ENCODE measurements at places on chromosomes 16 and 17.
A peak's percentile ranks its signal among the peaks of the same experiment; 100 is the strongest.

DNA sequence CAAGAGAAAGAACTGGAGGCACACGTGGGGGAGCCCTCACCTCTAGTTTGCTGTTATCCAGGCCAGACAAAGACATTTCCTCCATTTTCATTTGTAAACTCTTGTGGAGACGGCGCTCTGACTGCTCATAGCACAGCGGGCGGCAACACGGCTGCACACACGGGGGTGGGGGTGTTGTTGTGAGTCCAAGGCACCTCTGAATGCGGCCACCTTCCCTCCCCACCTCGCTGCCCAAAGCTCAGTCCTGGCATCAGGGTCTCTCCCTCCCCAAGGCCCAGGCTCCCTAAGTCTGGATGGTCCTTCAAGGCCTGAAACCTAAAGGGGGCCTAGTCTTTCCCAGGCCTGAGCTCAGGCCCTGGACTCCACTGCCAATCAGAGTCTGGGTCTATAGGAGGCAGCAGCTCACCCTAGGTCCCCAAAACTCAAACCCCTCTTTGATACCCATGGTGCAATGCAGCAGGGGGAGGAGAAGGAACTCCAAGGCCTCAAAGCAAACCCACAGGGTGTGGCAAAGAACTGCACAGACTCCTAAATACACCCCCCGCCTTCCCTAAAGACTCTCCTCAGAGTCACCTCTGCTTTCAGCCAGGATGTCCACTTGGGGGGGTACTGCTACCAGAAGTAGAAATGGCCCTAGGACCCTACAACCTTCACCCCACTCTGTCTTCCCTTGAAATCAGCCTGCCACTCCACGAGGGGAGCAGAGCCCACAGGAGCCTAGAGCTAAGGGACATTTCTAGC lies 1.5 kb downstream of the ATXN7L3 start:
- no peak for DNase-seq

GRCh38 chr16:70349783-70350182 lies 3.1 kb downstream of the DDX19A start:
- no peak for DNase-seq

GRCh38 chr17:78257810-78258322 lies 26.4 kb downstream of the TMEM235 start:
- DNase-seq: no peak

- no peak for DNase-seq
Measured at GRCh38 chr16:87855852-87856715, 13.2 kb downstream of the SLC7A5 start.

GRCh38 chr17:8015236-8015956 lies 13.0 kb downstream of the GUCY2D start:
- DNase-seq: no peak

GRCh38 chr16:49431040-49431439 lies 57.4 kb downstream of the C16orf78 start:
- DNase-seq: no peak

DNA sequence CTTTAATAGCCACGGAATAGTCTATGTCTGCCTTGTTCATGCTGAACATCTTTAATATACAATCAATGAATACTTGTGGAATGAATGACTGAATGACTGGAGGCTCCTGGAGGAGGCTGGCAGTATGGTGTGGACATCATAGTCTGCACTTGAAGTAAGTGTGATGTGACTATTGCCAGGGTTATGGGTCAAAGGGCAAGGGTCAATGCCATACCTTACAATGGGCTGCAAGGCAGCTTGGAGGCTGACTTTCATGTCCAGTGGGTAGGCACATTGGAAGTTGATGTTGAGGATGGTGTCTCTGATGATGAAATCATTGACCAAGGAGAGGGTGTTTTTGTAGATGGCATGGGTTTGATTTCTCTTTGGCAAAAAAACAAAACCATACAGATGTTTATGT lies 7.9 kb downstream of the GP2 start:
- no peak for DNase-seq

- DNase-seq: no peak
Measured at GRCh38 chr16:24815021-24815420, 30.7 kb upstream of the SLC5A11 start.

GRCh38 chr17:57750895-57751294 lies 5.8 kb upstream of the CCDC182 start:
- DNase-seq: no peak

DNA sequence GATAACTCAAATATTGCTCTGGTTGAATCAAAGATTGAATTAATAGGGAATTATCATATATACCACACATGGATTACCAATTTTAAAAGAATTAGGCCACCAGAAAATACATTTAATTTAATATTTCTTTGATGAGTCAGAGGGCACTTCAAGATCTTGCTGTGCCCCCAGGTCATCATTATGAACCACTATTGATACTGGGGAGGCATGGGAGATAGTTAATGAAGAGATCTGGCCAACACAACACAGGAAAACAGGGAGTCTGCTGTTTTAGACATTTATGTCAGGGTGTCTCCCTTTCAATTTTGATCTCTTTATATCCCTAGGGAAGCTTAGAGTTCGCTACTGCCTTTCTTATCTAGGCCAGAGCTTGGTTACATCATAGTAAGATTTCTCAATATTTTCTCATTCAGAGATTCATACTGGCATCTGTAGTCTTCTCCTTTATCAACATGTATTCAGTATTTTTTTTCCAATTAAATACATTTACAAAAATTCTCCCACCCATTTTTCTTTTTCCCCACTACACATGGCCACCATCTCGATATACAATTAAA lies 158.3 kb upstream of the ZFHX3 start:
- DNase-seq: no peak

- no peak for DNase-seq
Measured at GRCh38 chr17:45977976-45978626, 20.9 kb upstream of the STH start.

DNA sequence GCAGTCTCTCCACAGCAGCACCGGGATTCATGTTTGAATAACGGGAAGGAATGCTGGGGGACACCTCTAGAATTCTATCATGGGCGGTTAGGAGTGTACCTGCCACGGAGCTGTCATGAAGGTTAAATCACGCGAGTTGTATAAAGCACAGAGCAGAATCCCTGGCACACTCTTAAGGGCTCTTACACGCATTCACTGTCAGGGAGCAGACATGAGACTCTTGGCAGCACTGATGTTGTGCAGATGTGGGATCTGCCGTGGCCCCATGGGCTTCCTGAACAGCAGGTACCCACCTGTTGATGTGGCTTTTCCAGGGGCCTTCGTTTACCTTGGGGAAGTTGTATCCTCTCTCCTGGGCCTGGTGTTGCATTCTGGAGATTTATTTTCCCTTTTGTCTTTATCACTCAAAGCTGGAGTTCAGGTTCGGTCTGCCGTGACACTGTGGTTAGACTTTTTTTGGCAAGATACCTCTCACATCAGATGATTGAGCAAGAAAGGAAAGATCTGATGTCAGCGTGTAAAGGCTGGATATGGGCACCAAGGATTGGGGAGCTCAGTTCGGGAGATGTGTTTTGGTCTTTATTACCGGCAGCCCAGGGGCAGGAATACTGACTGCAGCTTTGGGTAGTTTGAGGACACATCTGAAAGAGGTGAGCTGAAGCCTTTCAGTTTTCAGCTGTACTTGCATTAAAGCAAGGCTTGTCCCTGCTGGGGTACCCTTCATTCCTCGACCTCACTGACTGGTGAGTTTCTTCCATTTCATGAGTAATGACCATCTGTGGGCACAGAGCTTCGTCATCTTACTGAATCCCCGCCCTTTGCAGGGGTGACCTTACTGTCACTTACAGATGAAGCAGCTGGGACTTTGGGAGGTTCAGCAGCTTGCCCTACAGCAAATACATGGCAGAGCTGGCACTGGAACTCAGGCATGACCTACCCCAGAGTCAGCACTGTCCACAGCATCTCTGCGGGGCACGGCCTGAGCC lies 19.3 kb downstream of the KNOP1 start:
- no peak for DNase-seq

DNA sequence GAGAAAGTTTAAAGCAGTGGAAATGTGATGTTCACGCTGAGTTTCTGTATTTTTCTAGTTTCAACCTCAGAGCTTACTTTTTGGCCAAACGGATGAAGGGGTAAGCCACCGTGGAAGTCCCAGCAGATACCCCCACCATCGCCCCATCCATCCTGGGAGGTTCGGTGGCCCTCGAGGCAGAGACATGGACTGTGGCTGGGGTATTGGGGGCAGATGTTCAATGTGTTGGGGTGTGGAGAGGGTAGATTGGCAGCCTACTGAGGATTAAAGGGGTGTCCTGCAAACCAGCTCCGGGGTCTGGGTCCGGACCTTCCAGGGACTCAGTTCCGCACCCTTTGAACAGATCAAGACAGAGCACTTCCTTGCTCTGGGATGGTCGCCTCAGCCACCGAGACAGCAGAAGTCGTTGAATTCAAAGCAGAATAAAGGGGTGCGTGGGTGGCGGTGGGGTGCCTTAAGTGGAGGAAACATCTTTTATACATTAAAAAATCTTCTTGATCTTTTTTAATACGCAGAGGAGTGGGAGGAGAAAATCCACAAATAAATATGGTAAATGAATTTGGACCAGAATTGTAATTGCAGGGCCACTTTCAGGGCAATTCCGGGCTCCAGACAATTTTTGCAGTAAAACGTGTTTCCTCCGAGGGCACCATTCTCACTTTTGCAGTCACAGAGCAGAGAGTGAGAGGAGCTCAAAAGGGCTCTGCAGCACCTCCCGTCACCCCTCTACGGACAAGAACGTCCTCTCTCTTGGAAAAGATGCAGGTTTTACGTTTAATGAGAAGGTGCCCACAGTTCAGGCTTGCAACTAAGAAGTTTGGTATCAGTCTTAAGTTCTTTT lies 8.2 kb upstream of the CBX8 start:
- no peak for DNase-seq

DNA sequence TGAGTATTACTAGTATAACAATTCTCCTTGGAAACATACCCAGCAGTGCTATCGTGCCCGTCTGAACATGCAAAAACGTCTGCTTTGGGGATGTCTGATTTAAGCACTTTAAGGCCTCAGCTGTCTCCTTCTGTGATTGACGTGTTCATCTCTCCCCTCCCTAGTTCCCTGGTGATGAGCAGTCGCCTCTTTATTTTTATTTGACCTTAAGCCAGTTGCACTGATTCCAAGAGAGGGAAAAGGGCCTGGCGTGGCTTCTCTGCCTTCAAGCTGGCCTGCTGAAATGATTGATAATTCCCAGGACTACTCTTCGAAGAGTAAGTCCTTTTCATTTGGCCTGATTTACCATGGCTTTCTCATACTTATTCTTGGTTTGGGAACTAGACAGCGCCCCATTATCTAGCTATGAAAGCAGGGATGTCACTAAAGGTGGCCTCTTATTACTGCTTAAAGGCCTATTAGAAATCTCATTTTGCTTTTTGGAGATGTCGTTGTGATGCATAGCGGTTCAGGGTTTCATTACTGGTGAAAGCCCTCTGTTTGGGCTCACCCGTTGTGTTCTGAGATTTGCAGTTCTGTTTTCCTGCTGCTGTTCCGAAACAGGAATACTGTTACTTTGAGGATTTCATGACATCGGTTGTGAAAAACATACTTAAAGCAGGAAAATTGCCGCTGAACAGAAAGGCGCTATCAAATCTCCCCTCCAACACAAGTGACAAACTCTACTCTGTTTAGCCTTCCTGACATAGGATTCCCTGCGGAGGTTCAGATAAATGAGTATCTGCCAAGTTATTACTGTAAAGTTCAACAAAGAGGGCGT lies 65.5 kb downstream of the IQCK start:
- no peak for DNase-seq

GRCh38 chr17:4739122-4740024 lies at the start of the genes CXCL16 and ZMYND15:
TSS of gene CXCL16 (minus strand) at chr17:4739928. CDS start at chr17:4739339, 589 bp downstream.
TSS of gene ZMYND15 (plus strand) at chr17:4739833. CDS start at chr17:4740549, 716 bp downstream.
- DNase-seq: no peak

GRCh38 chr17:18356624-18357023 lies 6.7 kb downstream of the SHMT1 start:
- no peak for DNase-seq

DNA sequence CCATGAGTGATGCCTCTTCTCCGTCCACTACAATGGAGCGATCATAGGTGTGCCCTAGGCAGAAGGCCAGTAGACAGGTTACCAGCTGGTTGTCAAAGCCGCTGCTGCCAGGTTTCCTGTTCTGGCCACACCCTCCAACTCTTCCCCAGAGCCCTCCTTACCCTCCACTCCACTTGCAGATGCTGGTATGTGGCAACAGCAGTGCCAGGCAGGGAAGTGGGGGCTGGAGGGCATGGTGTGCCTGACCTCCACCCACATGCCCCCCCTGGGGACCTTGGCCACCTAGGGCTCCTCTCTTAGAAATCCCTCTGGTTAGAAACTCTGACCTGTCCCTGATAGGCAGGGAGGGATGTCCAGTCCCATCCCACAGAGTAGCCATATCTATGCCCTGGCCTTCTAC lies 1.5 kb downstream of the RRAD start:
- no peak for DNase-seq

DNA sequence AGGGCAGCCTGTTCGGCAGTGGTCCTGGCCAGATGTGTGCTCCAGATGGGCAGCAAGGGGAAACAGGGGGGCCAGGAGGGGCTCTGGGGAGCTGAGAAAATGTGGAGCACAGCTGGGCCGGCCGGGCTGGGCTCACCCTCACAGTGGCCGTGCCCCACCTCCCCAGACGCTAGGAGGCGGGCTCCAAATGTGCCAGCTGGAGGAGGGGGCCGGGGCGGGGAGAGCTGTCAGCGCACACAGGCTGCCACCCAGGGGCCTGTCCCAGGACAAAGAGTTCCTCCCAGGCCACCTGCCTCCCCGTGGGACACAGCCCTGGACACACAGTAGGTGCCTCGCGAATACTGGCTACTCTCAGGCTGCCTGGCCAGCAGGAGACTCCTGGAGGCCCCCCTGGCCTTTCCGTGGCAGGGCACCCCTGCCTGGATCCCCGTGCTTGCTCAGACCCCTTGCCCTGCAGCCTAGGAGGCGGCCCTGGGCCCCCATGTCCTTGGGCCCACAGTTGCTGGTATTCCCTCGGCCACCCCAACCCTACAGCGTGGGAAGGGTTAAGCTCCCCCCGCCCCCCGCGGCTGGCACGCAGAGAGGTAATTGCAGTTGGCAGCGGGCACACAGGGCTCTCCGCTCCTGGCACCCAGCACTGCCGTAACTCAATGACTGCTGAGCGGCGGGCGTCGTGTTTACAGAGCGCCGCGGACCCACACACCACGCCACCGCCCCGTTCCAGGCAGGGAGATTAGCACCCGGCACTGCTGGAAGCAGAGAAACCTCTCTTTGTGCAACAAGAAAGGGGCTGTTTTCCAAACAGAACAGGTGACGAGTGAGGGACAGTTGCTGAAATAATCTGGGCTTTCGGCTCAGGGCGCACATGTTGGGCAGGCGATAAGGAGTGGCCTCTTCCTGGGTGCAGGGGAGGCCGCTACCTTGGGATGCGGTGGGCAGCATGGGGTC lies 32.2 kb downstream of the BAHCC1 start:
- DNase-seq: no peak

DNA sequence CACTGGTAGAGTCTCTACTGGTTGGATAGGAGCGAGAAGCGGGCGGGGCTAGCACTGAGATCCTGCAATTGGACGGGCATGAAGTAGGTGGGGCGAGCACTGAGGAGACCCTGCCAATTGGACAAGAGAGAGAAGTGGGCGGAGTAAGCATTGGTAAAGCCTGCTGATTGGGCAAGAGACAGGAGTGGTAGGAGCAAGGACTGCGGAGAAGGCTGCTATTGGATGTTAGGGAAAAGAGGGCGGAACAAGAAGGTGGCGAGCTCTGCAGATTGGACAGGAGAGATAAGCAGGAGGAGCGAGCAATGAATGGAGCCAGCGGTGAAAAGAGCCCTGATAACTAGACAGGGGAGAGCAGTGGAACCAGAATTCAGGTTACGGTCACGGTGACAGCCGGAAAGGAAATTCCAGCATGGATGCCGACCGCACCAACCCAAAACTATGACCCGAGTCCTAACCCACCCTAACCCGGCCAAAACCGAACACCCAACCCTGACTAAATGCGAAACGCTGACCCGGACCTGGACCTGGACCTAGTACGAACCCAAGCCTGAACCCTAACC lies 4.8 kb downstream of the SCGB1C2 start:
- peak; percentile 78 for DNase-seq

GRCh38 chr17:60079401-60080243 lies 901 bp upstream of the HEATR6 start:
- no peak for DNase-seq

GRCh38 chr16:89426736-89427530 lies 63.4 kb downstream of the ANKRD11 start:
- DNase-seq: no peak
